ENCODE measurements at places on chromosomes 6 and 20. TPM values are rescaled to one million over a fixed set of nuclear protein-coding genes. Genes with fewer than 3 reads are reported as not detected.
A peak's percentile ranks its signal among the peaks of the same experiment; 100 is the strongest.

DNA sequence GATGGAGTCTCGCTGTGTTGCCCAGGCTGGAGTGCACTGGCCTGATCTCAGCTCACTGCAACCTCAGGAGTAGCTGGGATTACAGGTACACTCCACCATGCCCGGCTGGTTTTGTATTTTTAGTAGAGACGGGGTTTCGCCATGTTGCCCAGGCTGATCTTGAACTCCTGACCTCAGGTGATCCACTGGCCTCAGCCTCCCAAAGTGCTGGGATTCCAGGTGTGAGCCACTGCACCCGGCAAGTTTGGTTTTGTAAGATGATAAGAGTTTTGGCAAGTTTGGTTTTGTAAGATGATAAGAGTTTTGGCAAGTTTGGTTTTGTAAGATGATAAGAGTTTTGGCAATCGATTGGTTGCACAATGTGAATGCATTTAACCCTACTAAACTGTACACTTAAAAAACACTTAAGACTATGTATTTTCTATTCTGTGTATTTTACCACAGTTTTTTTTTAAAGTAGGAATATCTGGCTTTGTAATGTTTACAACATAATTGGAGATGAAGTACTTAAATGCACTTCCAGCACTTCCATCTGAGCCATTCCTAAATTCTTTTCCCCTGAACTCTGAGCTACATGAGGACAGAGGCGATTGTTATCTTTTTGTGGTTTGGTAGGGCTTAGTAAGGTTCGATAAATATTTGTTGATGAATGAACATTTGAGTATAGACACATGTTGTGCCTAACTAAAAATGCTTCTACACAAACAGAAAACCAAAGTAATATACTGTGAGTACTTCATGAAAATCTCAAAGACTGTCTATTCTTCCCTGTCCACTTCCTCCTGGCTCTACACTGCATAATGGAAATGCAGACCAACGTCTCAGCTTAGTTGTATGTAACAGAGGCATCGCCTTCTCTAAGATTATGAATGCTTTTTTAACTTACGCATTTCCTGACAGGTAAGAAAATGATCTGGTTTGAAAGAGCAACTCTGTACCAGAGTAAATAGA is 18.8 kb downstream of the SAMHD1 start:
- no peak for DNase-seq

DNA sequence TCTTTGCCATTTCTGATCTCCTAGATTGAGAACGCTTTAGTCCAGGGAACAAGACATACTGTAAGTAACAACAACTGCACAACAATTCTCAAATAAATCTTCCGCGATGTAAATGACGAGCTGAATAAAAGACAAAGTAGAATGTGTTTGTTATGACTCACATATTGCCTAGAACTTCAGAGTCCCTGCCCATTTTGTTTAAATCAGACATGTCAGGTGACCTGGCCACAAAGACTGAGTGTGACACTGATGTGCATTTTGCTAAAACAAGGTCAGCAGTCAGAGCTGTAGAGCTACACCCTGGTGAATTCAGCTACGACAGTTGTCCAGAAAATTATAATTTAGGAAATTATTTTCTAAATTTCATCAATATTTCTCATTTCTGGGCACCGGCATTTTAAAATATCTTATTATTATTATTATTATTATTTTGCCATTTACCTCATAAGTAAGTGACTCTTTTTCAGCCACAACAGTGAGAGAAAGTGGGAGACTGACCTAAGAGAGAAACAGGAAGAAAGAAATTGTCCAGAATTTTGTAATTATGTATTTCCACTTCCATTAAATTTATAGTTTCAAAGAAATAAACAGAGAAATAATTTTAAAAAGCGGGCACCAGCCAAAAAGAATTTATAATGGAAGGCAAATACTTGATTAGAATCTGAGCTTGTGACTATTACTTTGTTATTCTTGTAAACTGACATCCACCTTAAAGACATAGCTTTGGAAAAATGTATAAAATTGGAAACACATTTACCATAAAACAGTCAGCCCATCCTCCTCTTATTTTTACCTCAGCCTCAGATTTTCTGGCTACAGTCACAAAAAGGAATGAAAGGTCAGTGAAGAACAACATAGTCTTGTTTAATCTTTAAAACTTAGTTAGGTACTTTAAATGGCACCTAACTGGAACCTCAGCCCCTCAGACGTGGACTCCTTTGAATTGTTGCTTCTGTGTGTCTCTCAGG is 157.0 kb upstream of the CITED2 start:
- peak; percentile 32 for DNase-seq

- no peak for DNase-seq
These were observed 783 bp downstream of the LRRC73 start for GRCh38 chr6:43509142-43509983.

DNA sequence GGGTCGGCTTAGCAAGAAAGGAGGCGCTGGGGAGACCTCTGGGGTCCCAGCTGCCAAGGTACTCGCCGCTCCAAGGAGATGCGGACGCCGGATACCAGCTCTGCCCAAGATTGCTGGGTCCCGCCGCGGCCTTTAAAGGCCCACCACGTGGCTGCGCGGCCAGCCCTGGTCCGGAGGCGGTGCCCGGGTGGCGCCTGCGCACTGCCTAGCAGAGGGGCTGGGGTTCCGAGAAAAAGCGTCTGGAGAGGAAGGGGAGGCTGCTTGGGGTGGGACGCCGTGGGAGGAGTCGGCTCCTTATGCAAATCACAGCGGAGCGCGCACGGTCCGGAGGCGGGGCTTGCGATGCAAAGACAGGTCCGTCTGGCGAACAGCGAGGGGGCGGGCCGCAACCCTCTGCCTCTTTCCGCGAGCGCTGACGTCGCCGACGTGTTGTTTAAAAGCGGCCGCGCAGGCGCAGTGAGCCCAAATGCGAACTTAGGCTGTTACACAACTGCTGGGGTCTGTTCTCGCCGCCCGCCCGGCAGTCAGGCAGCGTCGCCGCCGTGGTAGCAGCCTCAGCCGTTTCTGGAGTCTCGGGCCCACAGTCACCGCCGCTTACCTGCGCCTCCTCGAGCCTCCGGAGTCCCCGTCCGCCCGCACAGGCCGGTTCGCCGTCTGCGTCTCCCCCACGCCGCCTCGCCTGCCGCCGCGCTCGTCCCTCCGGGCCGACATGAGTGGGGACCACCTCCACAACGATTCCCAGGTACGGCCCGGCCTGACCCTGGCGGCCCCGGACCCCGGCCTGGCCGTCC is at the start of gene TOP1:
TSS of gene TOP1 (plus strand) at position 464 of the 791 bp plus-strand sequence. CDS start at position 710, 246 bp downstream.
- DNase-seq = peak; percentile 100

DNA sequence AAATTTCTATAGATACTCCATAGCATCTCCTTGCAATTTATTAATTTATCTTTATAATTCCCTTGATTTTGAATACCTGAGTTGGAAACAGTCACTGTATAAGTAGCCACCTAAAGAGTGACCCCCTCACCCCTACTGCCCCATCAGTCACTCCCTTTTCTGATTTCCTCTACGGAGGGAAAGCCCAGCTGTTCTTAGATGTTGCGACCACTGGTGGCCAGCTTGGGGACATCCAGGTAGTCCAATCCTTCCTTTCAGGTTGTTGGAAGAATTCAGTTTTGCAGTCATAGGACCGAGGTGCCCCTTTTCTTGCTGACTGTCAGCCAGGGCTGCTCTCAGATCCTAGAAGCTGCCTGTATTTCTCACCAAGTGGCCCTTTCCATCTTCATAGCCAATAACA is 87.8 kb downstream of the BMP6 start:
- DNase-seq = no peak

GRCh38 chr6:40097590-40097989 is 163.3 kb upstream of the MOCS1 start:
- no peak for DNase-seq

GRCh38 chr20:3218307-3218988 is 9.2 kb downstream of the ITPA start:
- DNase-seq = peak; percentile 64

GRCh38 chr20:48115502-48115901 is 330.2 kb upstream of the SULF2 start:
- no peak for DNase-seq

- DNase-seq = peak; percentile 78
These were observed 105.4 kb downstream of the FYN start for GRCh38 chr6:111767752-111768430.

GRCh38 chr6:100230953-100231316 is 233.8 kb downstream of the SIM1 start:
- DNase-seq = no peak

- DNase-seq = no peak
These were observed 36.8 kb upstream of the L3MBTL3 start for GRCh38 chr6:129981598-129981997.

GRCh38 chr20:53964067-53964466 is 106.3 kb downstream of the BCAS1 start:
- DNase-seq = no peak

GRCh38 chr20:47610247-47610944 is 108.7 kb downstream of the NCOA3 start:
- DNase-seq = peak; percentile 21

DNA sequence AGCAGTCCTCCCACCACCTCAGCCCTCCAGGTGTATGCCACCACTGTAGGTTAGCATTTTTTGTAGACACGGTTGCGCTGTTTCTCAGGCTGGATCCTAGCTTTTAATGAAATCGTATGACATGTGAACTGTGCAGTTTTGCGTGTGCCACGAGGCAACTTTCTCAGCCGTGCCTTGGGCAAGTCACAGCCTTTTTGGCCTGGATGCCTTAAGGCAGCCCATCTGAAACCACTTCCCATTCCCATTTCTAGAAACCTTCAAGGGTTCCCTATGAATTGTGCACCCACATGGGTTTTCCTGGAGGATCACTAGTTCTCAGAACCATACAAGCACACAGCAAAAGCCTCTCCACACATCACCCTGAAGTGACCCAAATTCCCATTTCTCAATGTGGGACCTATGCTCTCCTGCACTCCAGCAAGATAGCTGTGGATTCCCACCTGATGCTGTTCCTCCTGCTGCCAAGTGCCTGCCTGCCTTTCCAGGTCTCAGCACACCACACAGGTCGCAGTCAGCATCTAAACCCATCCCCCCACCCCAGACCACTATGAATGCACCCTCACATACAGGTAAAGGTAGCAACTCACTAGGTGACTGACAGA is 28.9 kb downstream of the SNX5 start:
- no peak for DNase-seq

DNA sequence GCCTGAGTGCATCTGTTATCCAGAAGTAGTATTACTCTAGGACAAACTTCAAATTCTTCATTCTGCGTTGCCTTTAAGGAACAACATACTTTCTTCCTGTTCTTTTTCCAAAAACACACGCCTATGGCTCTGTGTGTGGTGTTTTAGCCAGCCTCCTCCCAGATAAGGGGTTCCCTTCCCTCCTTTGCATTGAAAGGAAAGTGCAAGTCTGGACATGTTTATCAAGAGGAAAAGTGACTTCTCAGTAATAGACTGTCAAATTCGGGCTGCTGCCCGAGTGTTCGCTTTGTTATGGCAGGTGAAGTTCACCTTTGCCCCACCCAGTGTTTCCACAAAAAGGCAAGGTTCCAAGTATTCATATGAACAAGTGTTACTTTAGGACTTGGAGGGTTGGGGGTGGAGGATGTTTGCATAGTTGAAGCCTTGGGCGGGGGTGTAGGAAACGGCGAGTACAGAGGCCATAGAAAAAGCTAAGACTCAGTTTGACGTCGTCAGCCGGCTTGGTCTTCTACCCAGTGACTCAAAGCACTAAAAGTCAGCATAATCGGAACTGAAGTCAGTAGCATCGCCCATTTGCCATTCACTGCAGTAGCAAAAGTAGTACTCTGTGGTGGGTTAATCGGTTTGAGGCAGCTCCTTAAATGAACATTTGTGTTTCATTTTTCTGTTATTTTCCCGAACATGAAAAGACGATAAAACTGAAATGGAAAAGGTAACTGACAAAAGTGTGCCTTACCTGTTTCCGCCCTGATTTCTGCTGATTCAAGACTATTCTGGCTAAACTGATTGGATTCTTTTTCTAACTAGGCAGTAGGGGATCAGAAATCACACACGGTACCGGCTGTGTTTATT is 12.5 kb downstream of the PRDM1 start:
- DNase-seq = peak; percentile 77

DNA sequence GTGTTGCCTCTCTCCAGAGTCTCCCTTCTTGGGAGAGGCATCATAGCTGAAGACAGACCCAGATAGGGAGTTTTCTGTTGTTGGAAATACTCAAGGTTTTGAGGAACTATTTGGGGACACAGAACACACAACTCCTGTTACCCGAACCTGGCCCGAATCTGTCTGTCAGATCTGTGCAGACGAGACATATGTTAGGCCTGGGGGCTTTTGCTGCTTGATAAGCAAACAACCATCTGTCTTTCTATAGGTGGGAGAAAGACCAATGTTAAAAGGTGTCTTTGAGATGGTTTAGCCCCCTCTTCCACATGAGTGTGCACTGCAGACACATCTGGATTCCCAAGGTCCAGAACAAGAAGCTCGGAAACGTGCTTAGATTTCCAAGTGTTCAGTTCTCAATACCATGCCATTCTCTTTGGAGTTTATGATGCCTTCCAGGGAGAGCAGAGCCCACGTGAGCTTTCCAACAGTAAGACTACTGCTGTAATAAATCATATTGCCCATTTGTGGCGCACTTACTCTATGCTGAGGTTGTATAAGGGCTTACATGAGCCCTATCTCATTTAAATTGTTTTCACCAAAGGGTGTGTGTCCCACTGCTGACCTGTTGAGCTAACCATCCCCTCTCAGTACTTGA is 3.8 kb upstream of the STX16 start:
- DNase-seq = no peak

- DNase-seq = no peak
These were observed 292.3 kb downstream of the RFPL4B start for GRCh38 chr6:112639391-112639831.

GRCh38 chr6:81751388-81752083 is 945 bp downstream of the TENT5A start:
- DNase-seq = peak; percentile 47

SMIM26 gene
- polyA plus RNA-seq = 175 TPM

PKIB gene
- polyA plus RNA-seq = 2.1 TPM

PPP1R14C gene
- 0.38 TPM for polyA plus RNA-seq

MRAP2 gene
- polyA plus RNA-seq = not detected

All from immature natural killer cell (primary cell).